Heart right ventricle (tissue), 16 donors: ENCODE measurements at places on chromosomes 16 and 17. TPM values are rescaled to one million over a fixed set of nuclear protein-coding genes. Genes with fewer than 3 reads are reported as not detected.

PRSS36 gene
- 1.4 TPM for total RNA-seq

KRTAP9-2 gene
- total RNA-seq, result not detected

ALOX12 gene
- not detected for total RNA-seq

PPY gene
- total RNA-seq, result not detected

HSD11B2 gene
- total RNA-seq, result not detected

KRTAP2-1 gene
- not detected for total RNA-seq

C17orf78 gene
- not detected for total RNA-seq

TNK1 gene
- total RNA-seq, result 4.4 TPM

HOXB1 gene
- total RNA-seq, result not detected

CSF3 gene
- not detected for total RNA-seq

B9D1 gene
- 12.8 TPM for total RNA-seq

RAB11FIP4 gene
- 5.3 TPM for total RNA-seq

CX3CL1 gene
- 15.8 TPM for total RNA-seq

ZNF205 gene
- total RNA-seq, result 9.0 TPM

NMT1 gene
- 60.6 TPM for total RNA-seq

SLC47A1 gene
- 11.3 TPM for total RNA-seq

SDR42E2 gene
- total RNA-seq, result not detected

CCL7 gene
- not detected for total RNA-seq

POLR3K gene
- total RNA-seq, result 9.1 TPM

TOX3 gene
- total RNA-seq, result not detected

CACNG5 gene
- total RNA-seq, result not detected

PDE6G gene
- not detected for total RNA-seq

REXO5 gene
- 6.6 TPM for total RNA-seq

FBXL16 gene
- 0.08 TPM for total RNA-seq

ZDHHC1 gene
- total RNA-seq, result 4.5 TPM

ZFP1 gene
- 7.0 TPM for total RNA-seq

CA4 gene
- 27.1 TPM for total RNA-seq

LLGL2 gene
- total RNA-seq, result 3.7 TPM

ATP2A3 gene
- 9.5 TPM for total RNA-seq

KRTAP2-2 gene
- total RNA-seq, result not detected

RPL38 gene
- 726 TPM for total RNA-seq

CA5A gene
- not detected for total RNA-seq
